NCI-H1105 (cell line): ENCODE measurements at places on chromosomes 11 and 22.

DNA sequence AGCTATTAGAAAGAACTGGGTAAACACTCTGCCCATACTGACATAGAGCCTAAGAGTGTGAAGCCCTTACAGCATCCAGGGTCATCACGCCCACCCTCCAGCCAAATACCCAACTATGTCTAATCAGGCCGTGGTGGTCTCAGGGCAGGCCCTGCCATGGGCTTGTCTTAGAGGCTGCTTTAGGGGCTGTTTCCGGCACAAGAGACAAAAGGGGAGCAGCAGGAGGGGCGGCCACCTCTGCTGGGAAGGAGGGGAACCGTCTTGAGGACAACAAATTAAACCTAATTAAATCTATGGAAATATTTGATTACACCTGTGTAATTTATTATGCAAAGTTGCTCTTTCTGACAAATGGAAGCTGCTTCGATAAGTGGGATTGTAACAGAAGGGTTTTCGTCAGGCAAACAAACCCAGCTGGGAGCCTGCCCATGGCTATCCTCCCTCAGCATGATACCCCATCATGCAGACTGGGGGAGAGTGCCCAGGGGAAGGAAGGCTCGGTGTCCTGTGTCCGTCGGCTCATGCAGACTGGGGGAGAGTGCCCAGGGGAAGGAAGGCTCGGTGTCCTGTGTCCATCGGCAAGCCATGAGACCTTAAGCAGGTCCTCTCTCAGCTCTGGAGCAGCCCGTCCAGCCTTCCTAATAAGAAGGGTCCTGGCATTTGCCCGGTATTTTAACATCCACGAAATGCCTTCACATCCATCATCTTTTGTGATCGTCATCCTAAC is 163.6 kb upstream of the B3GAT1 start:
- DNase-seq, result no peak

DNA sequence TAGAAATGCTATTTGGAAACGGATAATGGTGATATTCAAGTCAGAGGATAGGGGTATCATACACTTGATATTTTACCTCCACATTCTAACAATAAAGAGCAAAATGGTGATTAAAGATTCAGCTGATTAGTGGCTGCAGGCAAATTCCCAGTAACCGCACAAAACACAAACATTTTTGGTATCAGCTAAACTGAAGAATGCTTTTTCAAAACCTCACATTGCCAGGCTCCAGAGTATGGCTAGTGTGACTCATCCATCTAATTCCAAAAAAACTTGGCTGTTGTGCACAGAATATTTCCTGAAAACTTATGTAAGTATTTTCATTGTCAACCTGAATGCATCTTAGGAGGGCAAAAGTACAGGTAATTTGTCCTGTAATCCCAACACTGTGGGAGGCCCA is 10.9 kb downstream of the SRPRA start:
- DNase-seq, result no peak

DNA sequence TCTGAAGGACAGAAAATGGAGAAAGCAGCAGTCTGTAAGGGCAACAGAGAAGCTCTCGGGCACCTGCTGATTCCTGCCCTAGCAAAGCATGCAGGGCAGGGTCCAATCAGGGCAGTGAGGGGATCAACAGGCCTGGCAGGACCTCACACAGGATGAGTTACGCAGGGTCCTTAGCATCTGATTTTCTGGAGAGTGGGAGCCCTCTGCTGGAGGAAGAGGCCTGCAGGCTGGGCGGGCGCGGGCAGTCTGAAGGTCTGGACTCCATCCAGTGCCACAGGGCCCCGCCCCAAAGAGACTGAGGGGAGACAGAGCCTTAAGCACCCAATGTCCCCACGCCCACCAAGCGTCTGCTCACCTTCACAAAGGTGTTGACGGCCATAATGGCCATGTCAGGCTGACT is 28.9 kb downstream of the AP1B1 start:
- DNase-seq, result no peak

- DNase-seq, result no peak
Measured at GRCh38 chr11:2779981-2780849, 80.4 kb upstream of the KCNQ1OT1 start.

DNA sequence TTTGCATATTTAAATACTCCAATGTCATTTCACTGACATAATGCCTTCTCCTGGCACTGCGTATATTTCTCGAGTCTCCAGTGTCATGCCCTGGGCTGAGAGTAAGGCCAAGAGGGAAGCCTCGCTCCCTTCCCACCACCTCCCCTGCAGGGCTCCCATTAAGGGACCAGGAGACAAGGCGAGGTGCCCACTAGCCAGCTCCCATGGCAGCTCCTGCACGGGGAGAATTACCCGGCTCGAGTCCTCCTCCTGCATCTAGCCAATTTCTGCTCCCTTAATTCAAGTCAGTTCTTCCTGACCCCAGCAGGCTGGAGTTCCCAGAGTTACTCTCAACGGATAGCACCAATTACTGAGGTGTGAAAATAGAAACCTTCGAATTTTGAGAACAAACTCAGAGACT is 31.9 kb downstream of the OPCML start:
- no peak for DNase-seq

- peak; percentile 63 for DNase-seq
Measured at GRCh38 chr11:44936525-44936924, 14.2 kb downstream of the TP53I11 start.

DNA sequence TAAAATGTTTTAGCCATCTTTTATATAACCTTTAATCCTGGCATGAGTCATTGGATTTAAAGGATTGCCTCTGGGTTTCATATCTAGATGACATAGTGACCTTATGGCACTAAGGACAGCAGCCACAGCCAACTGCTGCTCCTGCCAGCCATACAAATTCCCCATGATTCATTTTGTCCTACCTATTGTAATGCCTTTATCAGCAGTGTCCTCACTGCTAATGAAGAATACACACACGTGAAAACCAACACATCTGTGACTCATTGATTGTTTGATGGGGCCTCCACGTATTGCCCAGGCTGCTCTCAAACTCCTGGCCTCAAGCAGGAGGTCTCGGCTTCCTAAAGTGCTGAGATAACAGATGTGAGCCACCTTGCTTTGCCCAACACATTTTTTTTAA is 1.8 kb downstream of the LDHAL6A start:
- DNase-seq, result no peak

DNA sequence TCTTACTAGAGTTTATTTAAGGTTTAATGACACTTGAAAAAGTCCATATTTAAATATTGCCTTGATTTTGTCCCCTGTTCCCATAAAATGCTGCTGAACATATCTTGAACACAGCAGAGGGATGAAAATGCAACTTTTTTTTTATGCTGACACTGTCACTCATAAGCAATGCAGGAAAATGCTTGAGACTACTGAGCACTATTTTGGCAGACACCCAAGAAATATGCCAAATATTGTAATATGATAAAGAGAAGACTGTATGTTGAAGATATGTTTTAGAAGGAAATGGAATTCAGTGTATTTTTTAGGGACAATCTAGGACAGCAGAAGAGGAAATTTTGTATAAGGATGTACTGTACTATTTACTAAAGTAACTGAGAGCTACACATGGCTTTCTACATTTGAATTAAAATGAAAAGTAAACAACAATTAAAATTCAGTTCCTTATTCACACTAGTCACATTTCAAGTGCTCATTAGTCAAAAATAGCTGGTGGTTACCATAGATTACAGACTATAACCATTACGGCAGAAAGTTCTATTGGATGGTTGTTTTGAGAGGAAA is 58.6 kb downstream of the LRRC4C start:
- peak; percentile 75 for DNase-seq

- DNase-seq, result no peak
Measured at GRCh38 chr22:30455075-30455840, 16.6 kb downstream of the SEC14L3 start.

DNA sequence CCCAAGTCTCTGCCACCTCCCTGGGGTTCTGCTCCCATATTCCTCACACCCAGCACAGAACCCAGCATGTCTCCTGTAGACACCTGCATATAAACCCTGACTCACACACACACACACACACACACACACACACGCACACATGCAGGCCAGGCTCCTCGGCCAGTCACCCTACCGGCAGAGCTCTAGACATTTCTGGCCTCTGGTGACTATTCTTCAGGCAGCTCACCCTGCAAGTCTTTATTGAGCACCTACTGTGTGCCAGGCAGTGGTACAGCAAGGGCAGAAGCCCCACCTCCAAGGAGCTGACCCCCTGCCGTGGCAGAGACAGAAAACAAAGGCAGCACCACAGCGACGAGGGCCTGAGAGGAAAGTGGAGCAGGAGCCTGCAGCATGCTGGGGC is 50.3 kb downstream of the CDKN1C start:
- DNase-seq, result no peak

- no peak for DNase-seq
Measured at GRCh38 chr22:48581796-48582469, 1245.7 kb downstream of the BRD1 start.

GRCh38 chr11:36509201-36509639 is 852 bp downstream of the TRAF6 start:
- no peak for DNase-seq

- no peak for DNase-seq
Measured at GRCh38 chr22:39610246-39610645, 39.7 kb downstream of the CACNA1I start.

GRCh38 chr22:24894220-24894975 is 52.1 kb downstream of the LHFPL7 start:
- DNase-seq, result peak; percentile 24

GRCh38 chr11:19947537-19948114 is 212.6 kb downstream of the DBX1 start:
- no peak for DNase-seq

GRCh38 chr11:115179636-115180035 is 324.6 kb downstream of the CADM1 start:
- no peak for DNase-seq

DNA sequence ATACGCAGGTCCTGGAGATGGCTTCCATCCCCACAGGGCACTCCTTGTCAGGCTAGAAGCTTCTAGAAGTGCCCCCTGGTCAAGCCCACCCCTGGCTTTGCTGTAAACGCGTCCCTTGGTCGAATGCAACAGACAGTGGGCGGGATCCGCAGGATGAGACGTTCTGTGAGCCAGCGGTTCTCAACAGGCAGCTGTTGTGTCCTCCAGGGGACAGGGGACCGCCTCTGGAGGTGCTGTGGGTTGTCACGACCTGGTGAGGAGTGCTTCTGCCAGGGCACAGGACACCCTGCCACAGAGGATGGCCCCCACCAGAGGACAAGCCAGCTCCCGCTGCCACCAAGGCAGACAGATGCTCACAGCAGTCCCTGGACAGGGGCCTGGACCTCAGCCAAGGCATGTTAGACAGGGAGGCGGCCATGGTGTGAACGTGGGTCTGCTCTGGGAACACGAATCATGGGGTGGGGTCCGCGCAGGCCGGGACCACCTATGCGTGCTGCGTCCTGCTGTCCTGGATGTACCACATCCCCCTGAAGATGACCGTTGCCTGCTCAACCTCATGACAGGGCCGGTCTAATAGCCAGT is 11.7 kb downstream of the CRELD2 start:
- DNase-seq, result no peak

DNA sequence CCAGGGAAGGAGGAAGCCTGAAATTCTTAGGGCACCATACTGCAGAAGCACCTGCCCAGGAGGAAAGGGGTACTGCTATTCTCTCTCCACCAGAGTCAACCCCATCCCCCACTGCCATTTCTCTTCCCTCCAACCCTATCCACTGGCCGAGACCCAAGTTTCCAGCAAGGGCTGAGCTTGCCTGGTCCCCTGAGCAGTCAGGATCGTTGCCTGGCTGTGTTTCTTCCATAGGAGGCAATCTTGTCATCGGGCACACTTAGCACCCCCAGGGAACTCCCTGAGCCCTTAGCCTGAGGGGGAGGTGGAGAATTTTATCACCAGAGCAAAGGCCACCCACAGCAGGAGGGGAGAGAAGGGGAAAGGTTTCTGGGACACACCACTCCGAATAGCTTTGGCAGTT is 115.8 kb upstream of the NECTIN1 start:
- DNase-seq, result no peak

- DNase-seq, result peak; percentile 68
Measured at GRCh38 chr11:61899146-61899841, 7.9 kb upstream of the FADS3 start.

DNA sequence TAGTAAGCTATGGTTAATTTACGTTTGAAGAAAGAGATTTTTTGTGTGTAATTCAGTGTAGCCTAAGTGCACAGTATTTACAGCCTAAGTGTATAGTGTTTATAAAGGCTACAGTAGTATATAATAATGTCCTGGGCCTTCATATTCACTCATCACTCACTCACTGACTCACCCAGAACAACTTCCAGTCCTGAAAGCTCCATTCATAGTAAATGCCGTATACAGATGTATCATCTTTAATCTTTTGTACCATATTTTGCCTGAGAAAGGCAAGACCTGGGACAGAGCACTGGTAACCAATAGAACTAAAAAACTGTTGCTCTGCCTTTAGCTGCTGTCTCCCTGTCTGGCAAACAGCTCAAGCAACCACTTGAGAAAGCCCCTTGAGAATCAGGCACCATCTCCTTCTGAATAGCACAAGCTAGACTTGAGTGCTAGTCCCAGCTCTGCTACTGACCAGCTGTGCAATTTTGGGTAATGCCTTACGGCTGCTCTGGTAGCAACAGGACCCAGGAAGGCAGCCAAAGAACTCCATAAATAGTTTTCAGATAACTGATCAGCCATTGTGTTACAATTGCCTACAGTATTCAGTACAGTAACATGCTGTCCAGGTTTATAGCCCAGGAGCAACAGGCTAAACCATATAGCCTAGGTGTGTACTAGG is 131.3 kb downstream of the KCNC1 start:
- DNase-seq, result no peak

DNA sequence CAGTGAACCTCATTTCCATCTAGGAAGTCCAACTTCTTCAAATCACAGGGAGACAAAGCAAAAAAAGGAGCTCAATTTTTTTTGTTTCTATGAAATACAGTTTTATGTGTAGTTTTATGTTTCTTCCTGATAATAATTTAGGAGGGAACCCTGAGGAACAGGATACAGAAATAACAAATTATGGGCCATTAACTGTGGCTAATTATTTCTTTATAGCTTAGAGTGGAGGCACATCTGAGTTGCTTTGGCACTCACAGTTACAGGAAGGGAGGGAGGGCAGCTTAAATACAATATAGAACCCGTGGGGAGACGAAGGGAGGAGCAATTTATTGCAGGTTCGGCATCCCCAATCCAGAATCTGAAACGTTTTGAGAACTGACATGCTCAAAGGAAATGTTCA is 37.1 kb upstream of the HORMAD2 start:
- DNase-seq, result peak; percentile 12

GRCh38 chr11:40271361-40271760 is 1188.1 kb downstream of the LRRC4C start:
- no peak for DNase-seq

DNA sequence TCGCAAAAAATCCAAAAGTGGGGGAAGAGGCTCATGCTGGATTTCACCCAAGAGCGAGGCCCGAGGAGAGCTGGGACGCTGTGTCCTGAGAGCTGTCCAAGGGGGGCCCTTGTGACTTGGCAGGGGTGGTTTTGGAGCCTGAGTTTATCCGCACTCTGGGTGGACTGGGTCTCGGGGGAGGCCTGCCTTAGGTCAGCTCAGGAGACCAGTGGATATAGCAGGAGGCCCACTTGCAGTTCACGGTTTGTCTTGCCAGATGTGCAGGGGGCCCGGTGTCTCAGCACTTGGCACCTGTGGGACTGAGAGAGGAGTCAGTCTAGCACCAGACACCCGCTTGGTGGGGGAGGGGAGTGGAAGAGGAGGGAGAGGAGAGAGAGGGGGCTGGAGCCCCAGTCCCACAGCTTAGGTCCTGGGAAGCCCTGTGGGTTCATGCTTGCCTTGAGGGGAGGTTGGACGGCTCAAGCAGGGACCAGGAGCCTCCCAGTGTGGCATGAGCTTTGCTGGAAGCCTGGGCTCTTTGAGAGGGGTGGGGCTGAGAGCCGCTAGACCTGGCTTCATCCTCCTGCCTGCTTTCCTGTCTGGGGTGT is 33.4 kb downstream of the PARVB start:
- no peak for DNase-seq
